ENCODE measurements at places on chromosomes 2 and 18. TPM values are rescaled to one million over a fixed set of nuclear protein-coding genes. Genes with fewer than 3 reads are reported as not detected.

Gene TUBB8B
- total RNA-seq = 0.14 TPM

Gene MARCHF4
- under 0.01 TPM for total RNA-seq

Gene LPIN1
- total RNA-seq = 15.6 TPM

Gene UBE2E3
- total RNA-seq = 55.4 TPM

DNA sequence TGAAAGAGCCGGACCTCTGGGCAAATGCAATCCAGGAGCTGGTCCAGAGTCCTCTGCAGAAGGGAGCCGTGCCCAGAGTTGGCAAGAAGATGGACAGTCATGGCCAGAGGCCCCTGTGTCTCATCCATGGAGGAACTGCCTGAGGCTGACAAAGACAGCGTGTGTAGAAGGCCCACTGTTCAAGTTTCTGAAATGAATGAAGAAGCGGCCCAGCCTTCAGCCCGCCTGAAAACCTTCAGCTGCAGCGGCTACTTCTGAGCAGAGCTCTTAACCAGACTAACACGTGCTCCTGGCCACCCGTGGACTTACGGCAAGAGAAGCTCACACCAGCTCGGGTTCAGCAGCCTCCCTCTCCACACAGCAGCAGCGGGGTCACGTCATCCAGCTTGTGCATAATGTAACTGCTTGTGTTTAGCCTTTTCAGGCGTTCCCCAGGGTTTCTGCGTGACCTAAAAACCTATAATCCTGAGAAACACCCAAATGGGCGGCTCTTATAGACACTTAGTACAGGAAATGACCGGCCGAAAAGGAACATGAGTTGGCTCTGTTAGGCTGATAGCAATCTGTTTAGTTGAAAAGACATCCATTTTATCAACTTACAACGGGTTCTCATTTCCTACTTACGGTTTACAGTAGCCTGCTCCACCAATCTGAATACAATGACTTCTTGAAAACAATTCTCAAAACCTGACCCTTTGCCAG lies at the start of gene FAM124B:
FAM124B (minus strand) TSS at position 467 of the 702 bp plus-strand sequence; CDS start at position 128, 339 bp downstream.
- peak within 1 kb of the TSS; percentile 31 for H3K27ac ChIP-seq
- H3K36me3 ChIP-seq = no peaks in the 10 kb centered on the region
- peak within 1 kb of the TSS; percentile 45 for H3K4me3 ChIP-seq
- peak; percentile 38 for DNase-seq
- no peaks in the 10 kb centered on the region for H3K27me3 ChIP-seq

DNA sequence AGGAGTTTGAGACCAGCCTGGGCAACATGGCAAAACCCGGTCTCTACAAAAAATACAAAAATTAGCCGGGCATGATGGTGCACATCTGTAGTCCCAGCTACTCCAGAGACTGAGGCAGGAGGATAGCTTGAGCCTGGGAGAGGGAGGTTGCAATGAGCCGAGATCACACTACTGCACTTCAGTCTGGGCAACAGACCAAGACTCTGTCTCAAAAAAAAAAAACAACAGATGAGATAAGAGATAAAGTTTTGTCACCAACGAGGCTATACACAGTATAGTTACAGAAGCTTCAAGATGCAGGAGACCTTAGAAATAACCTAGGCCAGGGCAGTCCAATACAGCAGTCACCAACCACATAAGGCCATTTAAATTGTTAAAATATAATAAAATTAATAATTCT lies 9.4 kb downstream of the FAM124B start:
- no peak overlapping the region for H3K4me3 ChIP-seq
- no peak for DNase-seq
- no peaks in the 10 kb centered on the region for H3K27me3 ChIP-seq
- no peak overlapping the region for H3K27ac ChIP-seq
- H3K4me1 ChIP-seq = no peaks in the 10 kb centered on the region

Gene PKDCC
- total RNA-seq = 77.8 TPM

Gene RNF152
- total RNA-seq = 0.85 TPM

DNA sequence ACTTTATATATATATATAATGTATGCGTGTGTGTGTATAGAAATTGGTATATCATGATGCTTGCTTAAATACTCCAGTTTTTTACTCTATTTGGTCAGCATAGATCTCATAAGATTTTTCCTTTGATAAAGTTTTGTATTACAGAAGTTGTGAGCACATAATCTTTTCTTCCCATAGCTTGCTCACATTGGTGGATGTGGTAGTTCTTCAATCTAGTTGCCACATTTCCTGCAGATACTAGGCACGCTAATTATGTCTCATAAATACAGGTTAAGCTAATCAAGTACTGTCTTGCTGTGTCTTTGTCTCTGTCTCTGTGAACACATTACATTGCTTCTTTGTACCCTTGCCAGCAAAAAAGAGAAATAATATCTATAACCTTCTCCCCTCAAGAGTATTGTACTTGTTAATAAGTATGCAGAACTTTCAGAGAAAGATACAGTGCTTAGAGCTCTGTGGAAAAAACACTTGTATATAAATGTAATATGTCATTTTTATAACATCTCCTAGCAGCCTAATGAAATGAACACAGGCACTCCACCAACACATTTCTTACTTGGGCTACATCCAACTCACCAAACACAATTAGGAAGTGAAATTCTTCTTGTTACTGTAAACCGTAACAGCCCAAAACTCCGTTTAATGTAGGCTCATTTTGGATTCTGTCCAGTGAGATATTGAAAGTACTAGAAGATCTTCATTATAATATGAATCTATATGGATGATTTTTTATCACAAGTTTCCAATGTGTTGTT lies 306.7 kb upstream of the SLC8A1 start:
- DNase-seq = no peak
- no peak overlapping the region for H3K27ac ChIP-seq
- no peaks in the 10 kb centered on the region for H3K36me3 ChIP-seq
- no peak overlapping the region for H3K4me3 ChIP-seq

DNA sequence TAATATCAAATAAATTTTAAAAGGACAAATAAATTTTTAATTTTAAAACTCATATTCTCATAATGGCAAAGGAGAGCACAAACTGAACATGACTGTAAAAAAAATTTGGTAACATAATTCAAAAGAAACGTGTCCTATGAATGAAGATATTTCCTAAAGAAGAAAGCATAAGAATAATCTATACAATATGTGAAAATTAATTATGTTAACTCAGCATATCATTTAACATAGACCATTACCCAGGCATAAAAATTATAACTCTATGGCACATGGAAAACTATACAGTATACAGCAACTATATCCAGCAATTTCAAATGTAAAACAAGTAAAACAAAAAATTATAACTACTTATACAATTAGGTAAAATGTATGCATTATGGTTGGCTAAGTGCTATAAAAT lies 288.1 kb downstream of the SUCLG1 start:
- no peak for DNase-seq
- H3K27ac ChIP-seq = no peak overlapping the region
- H3K27me3 ChIP-seq = no peaks in the 10 kb centered on the region
- no peaks in the 10 kb centered on the region for H3K4me1 ChIP-seq

GRCh38 chr2:169038338-169038757 lies 7.2 kb upstream of the ABCB11 start:
- no peak overlapping the region for H3K27ac ChIP-seq
- no peaks in the 10 kb centered on the region for H3K27me3 ChIP-seq
- no peak for DNase-seq
- H3K4me3 ChIP-seq = no peak overlapping the region
- no peaks in the 10 kb centered on the region for H3K4me1 ChIP-seq

Gene GLI2
- total RNA-seq = 1.8 TPM

DNA sequence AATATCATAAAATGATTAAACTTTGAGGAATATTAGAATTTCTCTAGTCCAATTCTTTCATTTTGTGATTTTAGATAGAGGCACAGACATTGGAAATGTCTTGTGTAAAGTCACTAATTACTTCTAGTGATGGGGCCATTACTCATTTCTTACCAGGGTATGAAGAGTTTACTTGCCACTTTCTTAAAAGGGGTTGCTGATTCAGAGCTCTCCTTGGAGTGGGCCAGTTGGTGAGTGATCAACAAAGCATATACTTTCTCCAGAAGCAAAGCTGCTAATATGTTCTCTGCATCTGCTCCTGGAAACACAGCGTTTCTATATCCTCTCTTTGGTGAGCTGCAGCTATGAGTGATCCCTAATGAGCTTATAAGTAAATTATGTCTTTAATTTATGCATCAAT lies 408.9 kb upstream of the LRATD1 start:
- no peaks in the 10 kb centered on the region for H3K36me3 ChIP-seq
- H3K27ac ChIP-seq = no peak overlapping the region
- no peak overlapping the region for H3K4me3 ChIP-seq
- no peak for DNase-seq
- H3K27me3 ChIP-seq = no peaks in the 10 kb centered on the region
- no peaks in the 10 kb centered on the region for H3K4me1 ChIP-seq

Gene TMEFF2
- 1.2 TPM for total RNA-seq

- no peak overlapping the region for H3K27ac ChIP-seq
- H3K4me3 ChIP-seq = no peak overlapping the region
- H3K4me1 ChIP-seq = no peaks in the 10 kb centered on the region
Measured at GRCh38 chr18:52190195-52190594, 149.8 kb upstream of the DCC start.

Data from thymus (tissue), 14 donors.